ENCODE measurements at places on chromosomes 12 and 14.

- no peak for DNase-seq
Observed at GRCh38 chr12:50546441-50547318, 41.9 kb downstream of the DIP2B start.

GRCh38 chr14:97517566-97518234, 720.5 kb downstream of the VRK1 start:
- DNase-seq, result no peak

- peak; percentile 41 for DNase-seq
Observed at GRCh38 chr12:4268329-4269181, 5.0 kb upstream of the CCND2 start.

GRCh38 chr14:91008759-91009409, 51.6 kb downstream of the RPS6KA5 start:
- no peak for DNase-seq

DNA sequence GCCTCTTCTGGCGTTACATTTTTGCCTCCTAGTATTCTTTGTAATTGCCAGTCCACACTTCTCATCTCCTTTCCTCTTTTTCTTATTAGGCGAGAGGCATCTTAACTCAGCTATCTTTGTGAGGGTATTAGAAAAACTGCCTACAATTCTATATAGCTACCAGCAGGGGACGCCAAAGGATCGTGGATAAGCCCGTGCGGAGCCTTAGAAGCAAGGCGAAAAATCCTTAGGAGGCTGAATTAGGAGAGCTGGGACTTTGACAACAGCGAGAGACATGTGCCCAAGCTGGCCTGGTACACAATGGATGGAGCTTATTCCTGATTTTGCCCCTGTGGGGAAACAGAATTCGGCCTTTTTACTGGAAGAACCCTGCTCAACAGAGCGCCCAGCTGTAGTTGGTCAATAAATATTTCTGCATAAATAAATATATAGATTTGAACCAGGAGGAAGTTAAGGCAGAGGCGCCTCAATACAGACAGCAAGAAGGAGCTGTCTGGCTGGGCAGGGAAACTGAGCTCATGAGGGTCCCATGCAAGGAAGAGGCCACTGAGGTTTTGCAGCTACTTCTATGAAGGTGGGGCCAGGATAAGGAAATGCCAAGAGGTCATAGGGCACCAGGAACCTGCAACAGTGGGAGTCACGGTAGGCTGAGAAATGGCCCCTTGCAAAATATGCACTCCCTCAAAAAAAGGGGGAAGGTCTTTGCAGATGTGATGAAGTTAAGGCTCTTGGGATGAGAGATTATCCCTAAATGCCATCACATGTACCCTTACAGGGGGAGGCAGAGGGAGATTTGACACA, 14.6 kb upstream of the RBM19 start:
- peak; percentile 99 for DNase-seq

- DNase-seq, result no peak
Observed at GRCh38 chr14:24315807-24316596, 4.7 kb downstream of the LTB4R start.

- no peak for DNase-seq
Observed at GRCh38 chr12:89765959-89766824, 57.6 kb upstream of the ATP2B1 start.

GRCh38 chr12:90211017-90211416, 502.4 kb upstream of the ATP2B1 start:
- DNase-seq, result no peak

GRCh38 chr12:80829767-80830166, 108.0 kb downstream of the LIN7A start:
- DNase-seq, result no peak

DNA sequence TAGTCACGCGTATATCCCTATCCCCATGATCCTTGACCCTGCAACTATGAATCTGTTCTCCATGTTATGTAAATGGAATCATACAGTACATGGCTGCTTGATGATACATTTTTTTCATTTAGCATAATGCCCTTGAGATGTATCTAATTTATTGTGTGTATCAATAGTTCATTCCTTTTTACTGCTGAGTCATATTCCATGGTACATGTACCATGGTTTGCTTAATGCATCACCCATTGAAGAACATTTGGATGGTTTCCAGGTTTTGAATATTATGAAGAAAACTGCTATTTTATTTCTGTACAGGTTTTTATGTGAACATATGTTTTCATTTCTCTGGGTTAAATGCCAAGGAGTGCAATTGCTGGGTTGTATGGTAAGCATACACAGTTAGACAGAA, 4.0 kb upstream of the RNASE10 start:
- no peak for DNase-seq

- no peak for DNase-seq
Observed at GRCh38 chr12:1373901-1374735, 220.3 kb downstream of the FBXL14 start.

DNA sequence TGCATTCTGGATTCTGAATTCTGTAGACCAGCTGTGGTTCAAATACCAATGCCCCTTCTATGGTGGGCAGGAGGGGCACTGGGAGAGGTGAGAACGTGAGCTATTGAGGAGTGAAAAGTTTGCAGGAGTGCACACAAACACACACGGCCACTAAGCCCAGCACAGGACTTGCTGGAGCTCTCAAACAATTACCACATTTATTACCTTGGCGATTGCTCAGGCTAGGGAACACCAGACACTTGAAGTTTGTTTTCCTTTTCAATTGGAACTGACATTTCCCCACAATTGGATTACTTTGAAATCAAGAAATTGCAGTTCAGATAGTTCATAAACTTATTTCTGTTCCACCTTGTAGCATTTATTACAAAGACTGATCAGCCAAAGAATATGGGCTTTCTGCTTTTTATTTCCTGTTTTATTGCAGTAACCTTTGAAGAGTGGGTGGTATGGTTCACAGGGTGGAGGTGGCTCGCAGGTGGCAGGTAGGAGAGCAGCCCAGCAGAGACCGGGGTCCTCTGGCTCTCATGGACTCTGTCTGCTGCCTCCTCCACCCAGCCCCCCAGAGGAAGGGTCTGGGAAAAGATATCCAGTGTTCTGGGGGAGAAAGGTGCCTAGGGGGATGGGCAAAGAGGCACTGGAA, 429.8 kb upstream of the CCDC196 start:
- no peak for DNase-seq

GRCh38 chr14:54574528-54574927, 7.6 kb downstream of the SAMD4A start:
- DNase-seq, result no peak

- no peak for DNase-seq
Observed at GRCh38 chr12:63862969-63863230, 18.4 kb downstream of the SRGAP1 start.

GRCh38 chr12:113245695-113246477, 24.6 kb downstream of the TPCN1 start:
- peak; percentile 64 for DNase-seq

- no peak for DNase-seq
Observed at GRCh38 chr14:84857571-84857970, 672.4 kb upstream of the FLRT2 start.

GRCh38 chr12:120194534-120195395, at the start of gene GCN1:
Gene GCN1 (minus strand): TSS chr12:120194715. CDS start chr12:120194697, 18 bp downstream.
- DNase-seq, result peak; percentile 75

GRCh38 chr14:54916101-54916500, 13.5 kb upstream of the GCH1 start:
- DNase-seq, result no peak

GRCh38 chr12:22722779-22723178, 97.8 kb downstream of the ETNK1 start:
- DNase-seq, result no peak

DNA sequence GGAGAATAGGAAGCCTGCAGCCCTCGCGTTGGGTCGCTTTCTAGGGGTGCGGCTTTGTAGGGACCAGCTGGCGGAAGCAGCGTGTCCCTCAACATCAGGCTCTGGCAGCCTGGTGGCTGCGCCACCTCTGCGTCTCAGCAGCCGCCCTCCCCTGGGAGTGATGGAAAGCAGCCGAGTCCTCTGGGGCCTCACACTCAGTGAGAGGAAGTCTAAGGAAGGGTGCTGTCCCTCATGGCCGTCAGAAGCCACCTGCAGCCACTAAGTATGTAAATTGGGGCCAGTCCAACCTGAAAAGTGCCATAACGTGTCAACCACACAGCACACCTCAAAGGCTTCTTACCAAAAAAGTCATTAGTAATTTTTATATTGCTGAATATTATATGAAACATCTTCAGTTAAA, 80.3 kb downstream of the WDR20 start:
- no peak for DNase-seq

Measured in SJSA1 (cell line).